ENCODE measurements at places on chromosomes 16 and 17. TPM values are rescaled to one million over a fixed set of nuclear protein-coding genes. Genes with fewer than 3 reads are reported as not detected.

MEIOC gene
- total RNA-seq: not detected

MT1X gene
- total RNA-seq: 308 TPM

NEUROD2 gene
- total RNA-seq: not detected

MPP3 gene
- total RNA-seq: 32.8 TPM

C17orf78 gene
- total RNA-seq: not detected

ITGAD gene
- 0.14 TPM for total RNA-seq

KRTAP16-1 gene
- not detected for total RNA-seq

HAS3 gene
- total RNA-seq: 2.7 TPM

PLEKHH3 gene
- total RNA-seq: 59.2 TPM

IL34 gene
- 11.9 TPM for total RNA-seq

KSR1 gene
- 17.6 TPM for total RNA-seq

TMEM220 gene
- 7.5 TPM for total RNA-seq

TMEM235 gene
- total RNA-seq: not detected

SALL1 gene
- not detected for total RNA-seq

SCNN1B gene
- not detected for total RNA-seq

RNF167 gene
- total RNA-seq: 32.4 TPM

SPEM2 gene
- total RNA-seq: not detected

KLHDC4 gene
- total RNA-seq: 61.4 TPM

SHBG gene
- total RNA-seq: not detected

USP36 gene
- 40.3 TPM for total RNA-seq

CLEC3A gene
- not detected for total RNA-seq

VTN gene
- total RNA-seq: 1.1 TPM

PRAC1 gene
- total RNA-seq: not detected

Measured in thoracic aorta (tissue), 2 donors.